ENCODE measurements at places on chromosomes 3 and 15. TPM values are rescaled to one million over a fixed set of nuclear protein-coding genes. Genes with fewer than 3 reads are reported as not detected.

The CPB1 gene
- total RNA-seq, result not detected

The MUC20 gene
- 1.7 TPM for total RNA-seq

The IL16 gene
- total RNA-seq, result 0.07 TPM

The NXPE3 gene
- 8.2 TPM for total RNA-seq

The PATL2 gene
- under 0.01 TPM for total RNA-seq

Data from nasal cavity respiratory epithelium epithelial cell of viscerocranial mucosa (primary cell).